Stimulated activated CD4-positive, alpha-beta T cell treated with anti-CD3 and anti-CD28 coated beads, Interleukin-15, amount 100 ng/mL, for 24 hours (primary cell): ENCODE measurements at places on chromosomes 3 and 15.

DNA sequence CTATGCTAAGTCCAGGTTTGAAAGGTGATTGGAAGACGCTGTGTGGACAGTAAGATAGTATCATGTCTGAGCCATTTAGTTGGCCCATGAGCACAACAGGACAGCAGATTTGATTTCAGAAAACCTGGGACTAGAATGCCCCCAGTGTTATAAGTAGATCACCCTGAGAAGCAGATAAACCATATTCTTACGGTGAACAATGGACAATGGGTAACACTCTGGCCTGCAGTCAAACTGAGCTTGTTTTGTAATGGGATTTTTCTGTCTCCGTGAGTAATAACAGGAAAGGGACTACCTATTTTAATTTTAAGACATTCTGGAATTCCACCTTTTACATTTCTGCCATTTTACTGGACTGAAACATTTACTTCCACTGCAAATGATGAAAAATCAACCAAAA, 71.5 kb downstream of the LDHAL6B start:
- DNase-seq = no peak

- peak; percentile 75 for DNase-seq
Observed at GRCh38 chr15:74631935-74632560, 16.4 kb downstream of the CLK3 start.

GRCh38 chr3:27532426-27533260, 48.5 kb upstream of the SLC4A7 start:
- no peak for DNase-seq

- no peak for DNase-seq
Observed at GRCh38 chr3:179972881-179973423, 63.8 kb downstream of the PEX5L start.

DNA sequence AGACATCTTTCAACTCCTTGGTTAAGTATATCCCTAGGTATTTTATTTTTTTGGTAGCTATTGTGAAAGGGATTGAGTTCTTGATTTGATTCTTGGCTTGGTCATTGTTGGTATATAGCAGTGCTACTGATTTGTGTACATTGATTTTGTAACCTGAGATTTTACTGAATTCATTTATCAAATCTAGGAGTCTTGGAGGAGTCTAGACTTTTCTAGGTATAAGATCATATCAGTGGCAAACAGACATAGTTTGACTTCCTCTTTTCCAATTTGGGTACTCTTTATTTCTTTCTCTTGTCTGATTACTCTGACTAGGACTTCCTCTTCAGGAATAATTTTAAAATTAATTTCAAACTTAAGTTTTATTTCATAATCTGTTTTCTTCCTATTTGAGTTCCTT, 125.2 kb downstream of the OCA2 start:
- no peak for DNase-seq

DNA sequence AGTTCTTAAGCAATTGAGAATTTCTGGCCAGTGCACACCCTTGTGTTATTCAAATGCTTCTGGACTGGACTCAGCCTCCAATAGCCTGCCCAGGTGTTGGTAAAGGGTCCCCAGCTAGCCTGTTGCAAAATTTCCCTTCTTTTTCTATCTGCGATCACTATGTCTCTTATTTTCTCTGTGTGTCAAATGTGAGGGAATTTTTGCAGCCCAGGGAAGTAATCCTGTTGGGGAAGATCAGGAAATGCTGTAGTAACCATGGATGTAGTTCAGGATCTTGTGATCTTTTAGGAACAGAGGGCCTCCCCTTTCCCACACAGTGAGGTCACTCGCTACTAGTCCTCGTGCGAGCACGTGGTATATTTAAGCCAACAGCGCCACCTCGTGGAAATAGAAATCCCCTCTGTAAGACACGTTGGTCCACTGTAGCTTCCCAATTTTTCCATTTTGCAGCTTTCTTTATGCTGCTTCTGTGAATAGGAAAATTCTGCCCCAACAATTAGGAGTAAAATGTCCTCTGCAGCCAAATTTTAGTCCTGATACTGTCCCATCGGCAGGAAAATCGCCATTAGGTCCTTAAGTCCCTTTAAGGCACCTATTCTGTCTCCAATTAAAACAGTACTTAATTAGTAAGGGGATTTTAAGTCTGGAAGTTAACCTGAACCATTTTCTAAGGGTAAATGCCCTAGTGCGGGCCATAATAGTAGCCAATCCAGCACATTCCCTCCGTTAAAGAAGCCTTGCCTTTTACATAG, 4.0 kb upstream of the SMCO1 start:
- peak; percentile 72 for DNase-seq

DNA sequence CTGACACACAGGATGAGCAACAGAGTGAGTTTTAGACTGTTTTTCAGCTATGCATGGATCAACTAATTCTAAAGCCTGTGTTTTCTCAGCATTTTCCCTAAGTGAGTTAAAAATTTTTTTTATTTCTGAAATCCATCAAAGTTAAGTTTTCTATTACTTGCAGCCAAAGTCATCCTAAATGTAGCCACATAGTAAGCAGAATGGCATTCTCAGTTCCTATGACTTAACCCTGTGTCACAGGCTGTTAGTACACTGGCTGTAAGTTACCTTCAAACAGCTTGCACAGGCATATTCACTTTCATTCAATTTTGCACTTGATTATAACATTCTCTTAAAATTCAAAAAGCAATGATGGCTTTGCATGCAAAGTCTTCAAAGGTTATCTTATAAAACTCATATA, 368.2 kb downstream of the OCA2 start:
- no peak for DNase-seq

- no peak for DNase-seq
Observed at GRCh38 chr3:189229196-189229828, 57.5 kb downstream of the TPRG1 start.

- DNase-seq = no peak
Observed at GRCh38 chr15:64235552-64235951, 72.7 kb upstream of the PPIB start.

DNA sequence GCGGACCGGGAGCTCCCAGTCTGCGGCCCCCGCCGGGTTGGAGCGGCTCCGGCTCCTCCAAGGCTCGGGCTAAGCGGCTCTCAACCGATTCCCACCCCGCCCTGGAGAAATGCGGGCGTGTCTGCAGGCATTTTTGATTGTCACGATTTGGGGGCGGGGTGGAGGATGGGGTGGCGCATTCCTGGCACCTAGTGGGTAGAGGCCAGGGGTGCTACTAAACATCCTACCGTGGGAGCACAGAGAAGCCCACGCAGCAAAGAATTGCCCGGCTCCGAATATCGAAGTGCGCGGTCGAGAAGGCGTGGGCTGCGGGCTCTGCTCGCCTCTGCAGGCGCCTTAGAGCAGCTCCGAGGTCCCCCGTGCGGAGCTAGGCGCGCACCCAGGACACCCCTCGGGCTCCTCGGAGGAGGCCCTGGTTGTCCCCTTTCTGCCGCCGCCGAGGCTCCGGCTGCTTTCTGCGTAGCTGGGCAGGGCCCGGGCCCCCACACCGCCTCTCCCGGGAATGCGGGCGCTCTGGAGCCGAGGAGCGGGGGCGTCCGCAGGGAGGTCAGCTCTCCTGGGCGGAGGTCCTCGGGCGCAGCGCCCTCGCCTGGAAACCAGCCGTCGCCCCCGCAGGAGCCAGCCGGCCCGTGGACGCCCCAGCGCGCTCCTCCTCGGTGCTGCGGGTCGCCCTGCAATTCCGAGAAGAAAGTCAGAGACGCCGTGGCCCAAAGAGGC, 16.5 kb upstream of the LAMP3 start:
- DNase-seq = peak; percentile 78

- no peak for DNase-seq
Observed at GRCh38 chr3:28399206-28399605, 50.6 kb upstream of the AZI2 start.

GRCh38 chr3:100427699-100428098, 26.4 kb downstream of the LNP1 start:
- no peak for DNase-seq

- DNase-seq = no peak
Observed at GRCh38 chr15:100928632-100929280, 9.6 kb downstream of the LRRK1 start.

DNA sequence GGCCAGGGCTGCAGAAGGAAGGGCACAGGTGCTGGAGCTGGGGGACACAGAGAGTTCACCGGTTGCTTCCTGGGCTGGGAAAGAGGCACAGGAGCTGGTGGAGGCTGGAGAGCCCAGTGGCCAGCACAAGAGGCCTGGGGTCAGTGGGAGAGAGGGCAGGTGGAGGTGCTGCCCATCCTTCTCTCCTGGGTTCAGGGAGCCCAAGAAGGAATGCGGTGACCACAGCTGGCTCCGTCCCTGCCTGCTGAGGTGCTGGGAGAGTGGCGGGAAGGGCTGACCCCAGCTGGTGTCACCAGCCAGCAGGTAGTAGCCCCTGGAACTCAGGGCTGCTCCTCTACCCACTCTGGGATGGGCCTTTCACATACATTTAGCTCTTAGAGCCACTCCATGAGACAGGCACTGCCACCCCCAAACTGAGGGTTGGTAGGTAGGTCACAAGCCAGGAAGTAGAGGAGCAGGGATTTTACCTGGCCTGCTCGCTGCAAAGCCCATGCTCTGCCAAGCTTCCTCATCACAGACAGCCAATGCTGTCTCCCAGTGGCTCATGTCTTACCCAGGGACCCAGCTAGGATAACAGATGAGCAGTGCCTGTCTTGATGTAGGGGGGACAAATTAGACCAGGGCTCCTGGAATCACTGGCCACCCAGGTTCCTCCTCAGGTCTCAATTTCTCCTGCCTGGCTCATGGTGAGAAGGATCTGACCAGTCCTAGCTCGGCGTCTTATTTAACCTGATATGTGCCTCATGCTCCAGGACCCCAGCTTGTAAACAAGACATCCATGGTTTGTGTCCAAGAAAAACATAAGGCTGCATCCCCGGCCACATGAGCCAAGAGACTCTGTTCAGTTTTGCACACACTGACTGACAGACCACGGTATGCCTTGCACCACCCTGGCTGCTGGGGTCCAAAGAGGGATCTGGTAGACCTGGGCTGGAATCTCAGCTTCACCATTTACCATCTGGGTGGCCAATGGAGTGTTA, 119.2 kb downstream of the CORO2B start:
- no peak for DNase-seq

DNA sequence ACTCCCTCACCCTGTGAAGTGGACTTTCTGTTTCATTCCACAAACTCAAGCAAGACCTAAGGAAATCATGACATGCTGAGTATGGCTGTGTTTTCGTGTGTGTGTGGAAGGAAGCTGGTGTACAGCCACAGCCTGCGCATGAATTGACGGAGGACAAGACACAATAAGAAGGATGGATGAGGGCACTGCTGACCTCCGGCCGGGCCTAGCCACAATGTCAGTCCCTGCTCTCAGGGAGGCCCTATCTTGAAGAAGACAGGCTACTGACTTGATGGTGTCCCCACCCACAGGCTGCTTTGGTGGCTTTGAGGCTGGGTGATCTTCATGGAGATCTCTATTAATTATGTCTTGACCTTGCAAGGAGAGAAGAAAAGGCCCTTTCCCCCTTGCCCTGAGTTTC, 39.3 kb upstream of the CDCP1 start:
- no peak for DNase-seq
